ENCODE measurements at places on chromosomes 2 and 18.

- no peak for DNase-seq
These were observed 124.7 kb downstream of the PPP1R1C start for GRCh38 chr2:182110347-182110746.

- DNase-seq, result no peak
These were observed 68.1 kb upstream of the LYPD6B start for GRCh38 chr2:148970385-148970784.

GRCh38 chr2:128433911-128434550, 115.4 kb upstream of the HS6ST1 start:
- no peak for DNase-seq

DNA sequence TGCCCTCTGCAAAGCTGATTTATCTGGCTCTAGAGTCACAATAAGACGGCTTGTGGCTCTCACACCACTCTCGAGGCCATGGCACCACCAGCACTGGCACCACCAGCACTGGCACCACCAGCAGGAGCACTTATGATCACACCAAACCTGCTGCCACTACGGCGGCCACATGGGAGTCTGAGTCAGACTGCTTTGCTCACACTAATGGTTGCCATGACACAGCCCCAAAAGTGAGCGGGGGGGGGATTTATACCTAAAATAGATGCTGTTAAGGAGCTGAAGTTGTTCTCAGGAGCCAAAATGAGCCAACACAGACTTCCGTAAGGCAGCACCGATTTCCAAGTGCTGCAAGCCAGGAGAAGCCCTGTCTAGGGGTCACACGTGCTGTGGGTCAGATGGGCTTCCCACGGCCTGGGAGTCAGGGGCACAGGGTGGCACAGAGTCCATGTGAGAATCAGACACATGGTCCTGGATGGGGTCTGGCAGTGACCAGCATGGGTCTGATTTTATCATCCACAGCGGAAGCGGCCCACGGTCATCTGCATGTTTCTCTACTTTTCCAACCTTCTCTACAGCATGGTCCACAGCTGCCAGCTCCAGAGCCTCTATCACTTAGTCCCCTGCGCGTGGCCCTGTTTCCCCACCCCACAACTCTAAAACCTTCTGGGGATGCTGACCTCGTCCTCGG, 16.7 kb downstream of the DNMT3A start:
- DNase-seq, result no peak

- no peak for DNase-seq
These were observed 58.4 kb upstream of the DNMT3A start for GRCh38 chr2:25400169-25400568.

- DNase-seq, result no peak
These were observed 60.3 kb downstream of the PIAS2 start for GRCh38 chr18:46856973-46857372.

Data from cortex of kidney (tissue), 1 donor.